ENCODE measurements at places on chromosomes 12 and 14.

DNA sequence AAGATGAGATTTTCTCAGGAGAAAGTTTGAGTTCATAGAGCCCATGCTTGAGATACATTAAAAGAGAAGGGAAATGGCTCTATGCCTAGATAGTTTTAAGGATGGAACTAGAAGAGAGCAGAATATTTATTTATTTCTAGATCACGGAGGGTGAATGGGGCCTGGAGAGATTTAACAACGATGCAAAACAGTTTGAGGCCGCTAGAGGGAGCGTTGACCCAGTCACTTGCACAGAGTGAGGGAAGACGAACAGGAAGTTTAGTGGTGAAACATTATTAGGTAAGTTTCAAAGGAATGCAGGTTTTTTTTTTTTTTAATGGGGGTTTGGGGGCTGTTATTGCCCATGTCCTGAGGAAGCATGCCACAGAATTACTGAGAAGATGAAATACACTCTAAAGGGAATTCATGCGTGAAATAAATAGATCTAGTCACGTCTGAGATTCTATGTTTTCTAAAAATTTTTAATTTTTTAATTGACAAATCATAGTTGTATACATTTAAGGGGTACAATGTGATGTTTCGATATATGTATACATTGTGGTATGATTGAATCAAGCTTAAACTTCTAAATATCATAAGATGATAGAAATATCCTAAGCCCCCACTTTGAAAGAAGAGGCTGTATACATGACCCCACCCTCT, 14.8 kb upstream of the PPP1R1A start:
- DNase-seq: peak; percentile 91

- peak; percentile 45 for DNase-seq
Observed at GRCh38 chr12:6074427-6074826, 50.0 kb downstream of the VWF start.

- DNase-seq: peak; percentile 63
Observed at GRCh38 chr14:73245480-73246325, 8.4 kb downstream of the PAPLN start.

GRCh38 chr12:91852634-91853033, 293.0 kb downstream of the BTG1 start:
- no peak for DNase-seq

DNA sequence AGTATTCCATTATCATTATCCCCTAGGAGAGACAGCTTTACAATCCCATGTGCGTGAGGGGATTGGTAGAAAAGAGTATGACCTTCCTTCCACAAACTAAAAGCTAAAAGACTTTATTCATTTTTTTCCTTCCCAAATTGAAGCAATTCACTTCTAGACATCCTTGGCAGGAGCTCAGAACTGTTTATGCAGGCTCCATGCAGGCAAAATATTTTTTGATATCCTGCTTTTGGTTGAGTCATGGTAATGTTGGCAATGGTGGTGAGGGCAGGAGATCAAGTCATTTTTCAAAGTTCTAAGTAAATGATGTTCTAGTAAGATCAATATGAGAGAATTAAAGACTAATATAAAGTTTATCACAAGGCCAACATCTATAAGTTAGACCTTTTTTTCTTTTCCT, 1.3 kb upstream of the PLEKHG7 start:
- no peak for DNase-seq

DNA sequence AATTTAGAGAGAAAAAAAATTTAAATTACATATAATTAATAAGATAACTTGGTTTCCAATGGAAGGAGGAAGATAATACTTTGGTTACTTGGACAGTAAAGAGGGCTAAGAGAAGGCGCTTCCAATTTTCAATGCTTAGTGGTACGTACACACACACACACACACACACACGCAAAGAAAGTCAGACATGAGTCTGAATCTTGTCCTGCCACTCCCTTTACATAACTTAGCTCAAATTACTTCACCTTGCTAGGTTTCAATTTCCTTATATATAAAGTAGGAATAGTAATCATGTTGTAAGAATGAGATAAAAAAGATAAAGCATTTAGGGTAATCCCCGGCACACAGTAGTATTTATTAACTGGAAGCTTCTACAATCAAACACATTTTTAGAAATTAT, 39.7 kb upstream of the VCPKMT start:
- DNase-seq: no peak

GRCh38 chr12:4015225-4016091, 142.3 kb upstream of the PARP11 start:
- DNase-seq: no peak

GRCh38 chr14:63647696-63648410, 6.2 kb upstream of the WDR89 start:
- no peak for DNase-seq

All from common myeloid progenitor, CD34-positive (primary cell).